ENCODE measurements at places on chromosomes 1 and 21.
A peak's percentile ranks its signal among the peaks of the same experiment; 100 is the strongest.

- no peak for DNase-seq
Measured at GRCh38 chr1:220485131-220485530, 42.8 kb upstream of the MARK1 start.

DNA sequence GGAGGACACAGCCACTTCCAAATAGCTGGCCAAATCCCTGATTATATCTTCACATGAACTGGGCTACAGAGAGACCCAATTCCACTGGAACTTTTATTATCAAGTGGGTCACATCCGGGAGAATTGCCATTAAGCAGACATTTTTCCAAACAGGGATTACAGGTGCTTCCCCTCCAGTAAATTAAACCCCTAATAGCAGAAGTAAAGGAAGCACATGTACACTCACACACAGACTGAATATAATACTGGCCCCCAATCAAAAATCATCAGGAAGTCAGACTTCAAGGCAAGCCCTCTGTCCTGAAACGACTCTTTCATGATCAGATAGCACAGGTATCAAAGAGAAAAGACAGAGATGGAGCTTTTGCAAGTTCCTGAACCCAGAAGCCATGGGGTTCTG lies 118.6 kb upstream of the PPP2R5A start:
- no peak for DNase-seq

GRCh38 chr1:203746281-203746680 lies 18.7 kb upstream of the LAX1 start:
- DNase-seq, result no peak

GRCh38 chr1:16239972-16240491 lies 3.0 kb upstream of the CPLANE2 start:
- DNase-seq, result no peak

GRCh38 chr1:214709241-214709640 lies 106.2 kb downstream of the CENPF start:
- DNase-seq, result no peak

- no peak for DNase-seq
Measured at GRCh38 chr1:101451888-101452287, 215.1 kb downstream of the S1PR1 start.

GRCh38 chr1:160755911-160756848 lies 17.1 kb downstream of the SLAMF7 start:
- no peak for DNase-seq

DNA sequence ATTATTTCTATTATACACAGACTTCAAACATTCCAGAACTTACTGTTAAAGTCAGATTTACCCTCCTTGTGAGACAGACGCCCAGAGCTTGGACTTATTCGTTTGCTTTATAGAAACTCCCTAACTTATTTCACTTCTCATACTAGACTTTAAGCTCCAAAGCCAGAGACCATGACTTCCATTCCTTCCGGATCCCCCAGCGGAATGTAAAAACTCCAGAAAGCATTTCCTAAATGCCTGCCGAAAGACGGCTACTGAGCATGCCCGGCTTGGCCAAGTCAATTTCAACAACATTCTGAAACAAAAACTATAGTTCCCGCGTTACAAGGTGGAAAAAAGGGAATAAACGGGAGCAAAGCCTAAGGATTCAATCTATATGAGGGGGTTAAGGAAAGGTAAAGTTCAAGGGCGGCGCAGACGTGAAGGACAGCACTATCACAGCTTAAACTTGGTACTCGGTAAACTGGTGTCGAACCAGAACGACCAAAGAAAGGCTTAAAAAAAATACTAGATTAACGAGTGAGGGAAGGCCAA lies 1.1 kb downstream of the USP48 start:
- peak; percentile 71 for DNase-seq
